ENCODE measurements at places on chromosomes 13 and 19.

- DNase-seq: peak; percentile 60
Observed at GRCh38 chr13:24618011-24618955, 61.9 kb upstream of the ATP12A start.

DNA sequence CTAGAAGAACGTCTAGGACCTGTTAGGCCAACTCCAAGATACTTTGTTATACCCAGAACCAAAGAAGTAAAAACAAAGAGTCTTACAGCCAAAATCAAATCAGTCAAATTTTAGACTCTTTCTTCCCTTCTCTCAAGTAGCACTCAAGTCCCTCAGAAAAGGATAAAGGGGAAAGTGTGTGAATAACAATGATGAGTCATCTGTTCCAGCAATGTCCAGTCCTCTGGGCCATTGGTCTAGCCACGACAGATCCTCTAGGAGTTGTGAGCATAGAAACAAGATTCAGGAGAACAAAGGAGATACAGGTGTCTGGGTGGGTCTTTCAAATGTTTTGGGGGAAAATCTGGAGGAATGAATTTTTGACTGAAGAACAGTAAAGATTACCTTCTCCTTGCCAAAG, 36.3 kb downstream of the STOML3 start:
- DNase-seq: no peak

- no peak for DNase-seq
Observed at GRCh38 chr13:50552424-50552966, 291.0 kb downstream of the DLEU7 start.

- no peak for DNase-seq
Observed at GRCh38 chr19:50861496-50862286, 7.0 kb downstream of the KLK3 start.

Measured in stimulated activated CD8-positive, alpha-beta memory T cell treated with anti-CD3 and anti-CD28 coated beads, Interleukin-2, amount 100 ng/mL, for 48 hours (primary cell).